ENCODE measurements at places on chromosomes 1 and 21. TPM values are rescaled to one million over a fixed set of nuclear protein-coding genes. Genes with fewer than 3 reads are reported as not detected.

- DNase-seq, result no peak
Measured at GRCh38 chr1:87167848-87168525, 160.7 kb upstream of the LMO4 start.

GRCh38 chr1:34398916-34399275, 222.2 kb downstream of the C1orf94 start:
- DNase-seq, result peak; percentile 48

DNA sequence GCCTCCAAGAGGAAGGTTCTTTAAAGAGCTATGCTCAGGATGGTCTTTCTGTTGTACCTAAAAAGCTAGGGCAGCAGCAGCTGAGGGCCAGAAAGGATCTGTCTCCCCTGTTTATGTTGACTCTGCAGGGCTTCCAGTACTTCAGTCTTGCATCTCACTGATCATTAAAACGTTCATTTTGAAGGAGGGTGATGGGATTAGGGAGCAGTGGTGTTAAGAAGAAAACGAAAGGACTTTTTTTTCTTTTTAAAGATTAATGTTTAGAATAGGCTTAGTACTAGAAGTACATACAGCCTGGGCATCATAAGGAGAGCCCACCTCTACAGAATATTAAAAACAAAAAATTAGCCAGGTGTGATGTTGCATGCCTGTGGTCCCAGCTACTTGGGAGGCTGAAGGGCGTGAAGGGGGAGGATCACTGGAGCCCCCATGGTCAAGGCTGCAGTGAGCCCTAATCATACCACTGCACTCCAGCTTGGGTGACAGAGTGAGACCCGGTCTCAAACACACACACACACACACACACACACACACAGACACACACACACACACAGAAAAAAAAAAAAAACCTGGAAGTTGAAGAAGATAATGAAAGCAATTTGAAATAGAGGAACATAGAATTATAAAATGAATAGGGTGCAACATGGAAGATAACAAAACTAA, 2.9 kb downstream of the CR1L start:
- DNase-seq, result no peak

The CD48 gene
- total RNA-seq, result 56.3 TPM

The HSPB7 gene
- not detected for total RNA-seq

Measured in Karpas-422 (cell line).